Foreskin melanocyte (primary cell): ENCODE measurements at places on chromosomes 6 and 20.

DNA sequence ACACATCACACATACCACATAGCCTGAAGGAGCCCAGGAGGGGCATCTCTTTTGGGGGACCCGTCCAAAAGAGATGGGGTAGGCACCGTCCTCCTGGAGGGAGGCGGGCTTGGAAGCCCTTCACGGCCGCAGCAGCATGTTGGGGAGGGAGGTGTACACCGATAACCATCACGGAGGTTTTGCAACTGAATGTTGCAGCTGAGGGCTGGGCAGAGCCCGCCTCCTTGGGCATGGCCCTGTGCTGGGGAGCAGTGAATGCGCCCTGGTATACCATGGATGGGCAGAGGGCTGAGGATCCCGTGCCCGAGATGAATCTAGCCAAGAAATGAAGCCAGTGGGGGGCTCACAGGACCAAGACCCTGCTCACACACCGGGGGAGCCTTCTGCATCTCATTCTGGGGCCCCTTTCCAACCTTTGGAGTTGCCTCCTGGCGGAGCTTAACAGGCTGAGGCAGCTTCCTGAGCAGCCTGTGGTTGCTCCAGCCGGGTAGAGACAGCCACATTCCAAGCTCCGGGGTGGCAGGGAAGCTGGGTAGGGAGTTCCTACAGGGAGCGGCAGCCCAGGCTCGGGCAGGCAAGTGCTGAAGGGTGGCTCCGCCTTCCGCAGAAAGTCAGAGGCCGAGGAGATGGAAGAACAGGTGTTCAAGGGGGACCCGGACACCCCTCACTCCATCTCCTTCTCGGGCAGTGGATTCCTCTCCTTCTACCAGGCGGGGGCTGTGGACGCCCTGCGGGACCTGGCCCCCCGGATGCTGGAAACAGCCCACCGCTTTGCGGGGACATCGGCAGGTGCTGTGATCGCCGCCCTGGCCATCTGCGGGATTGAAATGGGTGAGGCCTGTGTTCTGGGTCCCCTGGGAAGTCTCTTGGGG lies at the start of gene PNPLA1:
PNPLA1 (plus strand) TSS at position 227 of the 872 bp plus-strand sequence; CDS start at position 627, 400 bp downstream.
- no peak for DNase-seq

GRCh38 chr6:152150196-152150595 lies 342.7 kb downstream of the ESR1 start:
- no peak for DNase-seq

GRCh38 chr20:11296951-11297350 lies 620.7 kb upstream of the BTBD3 start:
- DNase-seq, result no peak

DNA sequence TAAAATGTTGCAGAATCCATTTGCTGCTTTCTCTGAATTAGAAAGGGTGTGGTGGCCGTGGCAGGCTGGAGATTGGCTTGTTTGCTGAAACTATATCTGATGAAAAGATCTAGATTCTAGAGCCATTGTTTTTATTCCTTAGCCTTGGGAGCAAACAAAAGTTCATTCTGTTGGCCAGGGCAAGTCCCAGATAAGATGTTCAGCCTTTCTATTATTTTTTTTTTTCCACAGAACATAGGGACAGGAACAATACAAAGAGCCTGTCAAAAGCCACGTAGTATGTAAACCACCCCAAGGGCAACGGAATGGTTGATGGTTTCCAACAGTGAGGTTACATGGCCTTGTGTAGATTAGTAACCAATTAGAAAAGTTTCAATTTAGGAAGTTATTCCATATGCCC lies 119.9 kb upstream of the SLC22A16 start:
- no peak for DNase-seq

- DNase-seq, result no peak
Measured at GRCh38 chr6:13985663-13986325, 61.0 kb downstream of the RNF182 start.

DNA sequence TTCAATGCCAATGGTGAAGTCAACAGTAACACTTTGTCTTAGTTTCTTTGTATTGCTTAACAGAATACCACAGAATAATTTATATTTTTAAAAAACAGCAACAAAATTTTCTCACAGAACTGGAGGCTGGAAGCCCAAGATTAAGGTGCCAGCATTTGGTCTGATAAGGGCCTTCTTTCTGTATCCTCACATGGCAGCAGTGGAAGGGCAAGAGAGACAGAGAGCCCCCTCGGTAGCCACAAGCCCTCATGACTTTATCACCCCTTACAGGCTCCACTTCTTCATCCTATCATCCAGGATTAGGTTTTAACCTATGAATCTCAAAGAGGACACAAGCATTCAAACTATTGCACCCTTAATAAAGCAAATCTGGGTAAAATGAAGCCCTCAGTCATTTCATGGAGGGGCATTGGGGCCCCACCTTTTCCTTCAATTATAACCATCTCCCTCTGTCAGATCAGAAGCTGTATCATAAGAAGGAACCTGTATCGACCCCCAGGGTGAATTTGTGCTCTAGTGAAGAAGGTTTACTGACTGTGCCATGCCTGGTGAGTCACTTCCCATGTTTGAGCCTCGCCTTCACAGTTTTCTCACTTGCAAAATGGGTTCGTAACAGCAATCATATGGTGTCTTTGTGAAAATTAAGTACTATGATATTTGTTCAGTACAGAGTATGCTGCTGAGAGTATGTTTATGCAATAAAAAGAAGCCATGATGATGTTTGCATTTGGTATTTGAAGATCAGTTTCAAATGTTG lies 178.2 kb downstream of the LRFN2 start:
- DNase-seq, result no peak

- no peak for DNase-seq
Measured at GRCh38 chr6:1313767-1314503, 2.0 kb downstream of the FOXQ1 start.
